Activated CD4-positive, alpha-beta memory T cell treated with anti-CD3 and anti-CD28 coated beads, Interleukin-2, amount 10 ng/mL, durations not matched to agents 7 days and 5 days (primary cell): ENCODE measurements at places on chromosomes 5 and 9. TPM values are rescaled to one million over a fixed set of nuclear protein-coding genes. Genes with fewer than 3 reads are reported as not detected.

Gene GPR21
- total RNA-seq = 0.58 TPM

DNA sequence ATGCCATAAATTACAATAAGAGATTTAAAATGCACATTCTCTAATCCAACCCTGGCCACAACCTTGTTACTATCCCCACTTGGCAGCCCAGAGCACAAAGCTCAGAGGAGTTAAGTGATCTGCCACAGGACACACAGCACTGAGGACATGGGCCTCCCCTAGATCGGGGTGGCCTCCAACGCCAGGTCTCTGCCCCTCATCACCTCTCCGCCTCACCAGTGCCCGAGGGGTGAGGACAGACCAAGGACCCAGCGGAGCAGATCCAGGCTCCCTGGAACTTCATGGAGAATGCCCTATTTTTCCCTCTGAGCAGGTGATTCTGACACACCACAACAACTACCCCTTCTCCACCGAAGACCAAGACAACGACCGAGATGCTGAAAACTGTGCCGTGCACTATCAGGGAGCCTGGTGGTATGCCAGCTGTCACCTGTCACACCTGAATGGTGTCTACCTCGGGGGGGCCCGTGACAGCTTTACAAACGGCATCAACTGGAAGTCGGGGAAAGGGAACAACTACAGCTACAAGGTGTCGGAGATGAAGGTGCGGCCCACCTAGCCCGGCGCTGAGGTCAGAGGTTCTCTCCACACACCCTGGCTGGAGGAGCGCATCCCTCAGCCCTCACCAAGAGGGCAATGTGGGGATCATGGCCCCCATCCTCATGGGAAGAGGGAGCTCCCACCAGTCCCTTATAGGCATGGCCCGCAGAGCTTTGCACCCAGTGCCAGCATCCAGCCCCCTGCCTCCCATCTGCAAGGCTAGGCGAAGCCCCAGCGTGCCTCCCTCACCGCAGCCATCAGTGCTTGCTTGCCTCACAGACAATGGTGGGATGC is 12.5 kb upstream of the FCN2 start:
- no peaks in the 10 kb centered on the region for H3K4me1 ChIP-seq
- H3K27ac ChIP-seq = no peak overlapping the region
- no peak for DNase-seq

GRCh38 chr5:623531-623930 is 11.4 kb downstream of the CEP72 start:
- H3K4me1 ChIP-seq = no peaks in the 10 kb centered on the region
- H3K4me3 ChIP-seq = no peak overlapping the region
- H3K36me3 ChIP-seq = peaks cover 42% of the 10 kb centered on the region
- H3K27me3 ChIP-seq = no peaks in the 10 kb centered on the region
- DNase-seq = no peak

Gene SLC45A2
- total RNA-seq = 0.23 TPM

- DNase-seq = no peak
- H3K27me3 ChIP-seq = peaks cover 5% of the 10 kb centered on the region
- H3K4me1 ChIP-seq = peaks cover 14% of the 10 kb centered on the region
- H3K4me3 ChIP-seq = no peak overlapping the region
- no peak overlapping the region for H3K27ac ChIP-seq
- H3K36me3 ChIP-seq = no peaks in the 10 kb centered on the region
These were observed 4.1 kb downstream of the TMEM38B start for GRCh38 chr9:105698348-105698870.

DNA sequence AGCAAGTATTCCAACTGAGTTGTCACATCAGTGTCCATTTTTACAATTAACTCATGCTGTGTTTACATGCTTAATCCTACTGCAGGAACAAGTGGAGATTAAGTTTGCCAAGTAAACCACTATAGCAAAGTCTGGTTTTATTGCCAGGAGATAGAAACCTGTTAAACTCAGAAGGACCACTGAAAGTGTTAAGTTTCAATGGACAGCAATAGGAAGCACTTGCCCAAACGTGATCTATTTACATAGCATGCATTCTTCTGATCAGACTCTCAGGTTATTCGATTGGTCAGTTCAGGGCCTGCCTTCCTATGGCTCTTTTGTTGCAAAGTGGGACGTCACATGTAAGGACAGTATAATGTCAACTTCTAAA is 28.0 kb upstream of the IFNK start:
- DNase-seq = no peak
- peaks cover under 1% of the 10 kb centered on the region for H3K27me3 ChIP-seq
- H3K36me3 ChIP-seq = no peaks in the 10 kb centered on the region
- H3K4me1 ChIP-seq = peaks cover 13% of the 10 kb centered on the region
- no peak overlapping the region for H3K4me3 ChIP-seq

GRCh38 chr9:38435521-38435920 is 11.3 kb upstream of the IGFBPL1 start:
- peaks cover 6% of the 10 kb centered on the region for H3K27me3 ChIP-seq
- no peak for DNase-seq
- H3K4me3 ChIP-seq = no peak overlapping the region
- H3K36me3 ChIP-seq = no peaks in the 10 kb centered on the region
- peaks cover 4% of the 10 kb centered on the region for H3K4me1 ChIP-seq

DNA sequence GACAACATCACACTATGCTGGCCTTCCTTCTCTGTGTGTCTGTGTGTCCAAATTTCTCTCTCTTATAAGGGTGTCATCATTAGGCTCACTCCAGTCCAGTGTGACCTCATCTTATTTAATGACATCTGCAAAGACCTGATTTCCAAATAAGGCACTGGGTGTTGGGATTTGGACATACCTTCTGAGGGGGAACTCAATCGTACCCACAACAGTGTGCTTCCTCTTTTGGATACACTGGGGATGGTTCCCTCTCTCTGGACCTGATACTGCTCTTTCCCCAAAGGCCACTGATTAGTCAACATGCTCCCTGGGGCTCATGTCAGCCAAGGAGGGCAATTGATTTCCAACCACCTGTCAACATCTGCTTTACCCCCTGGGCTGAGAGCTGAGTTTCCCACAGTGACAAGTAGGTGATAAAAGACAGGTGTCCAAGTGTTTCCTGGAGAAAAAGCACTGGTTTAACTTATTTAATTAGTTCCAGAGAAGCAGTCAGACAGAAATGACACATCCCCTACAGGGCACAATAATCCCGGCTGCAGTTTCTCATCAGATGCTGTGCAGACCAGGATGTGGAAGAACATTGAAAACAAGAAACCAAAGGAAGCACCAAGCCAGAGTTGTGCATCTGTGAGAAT is 17.8 kb upstream of the CEP72 start:
- H3K27ac ChIP-seq = no peak overlapping the region
- no peak for DNase-seq
- H3K4me3 ChIP-seq = no peak overlapping the region
- H3K4me1 ChIP-seq = peaks cover 3% of the 10 kb centered on the region
- H3K36me3 ChIP-seq = no peaks in the 10 kb centered on the region

- no peak for DNase-seq
- H3K27me3 ChIP-seq = peaks cover 34% of the 10 kb centered on the region
- H3K27ac ChIP-seq = no peak overlapping the region
- no peaks in the 10 kb centered on the region for H3K36me3 ChIP-seq
- H3K4me1 ChIP-seq = no peaks in the 10 kb centered on the region
These were observed 58.3 kb upstream of the NFIL3 start for GRCh38 chr9:91481972-91482371.

DNA sequence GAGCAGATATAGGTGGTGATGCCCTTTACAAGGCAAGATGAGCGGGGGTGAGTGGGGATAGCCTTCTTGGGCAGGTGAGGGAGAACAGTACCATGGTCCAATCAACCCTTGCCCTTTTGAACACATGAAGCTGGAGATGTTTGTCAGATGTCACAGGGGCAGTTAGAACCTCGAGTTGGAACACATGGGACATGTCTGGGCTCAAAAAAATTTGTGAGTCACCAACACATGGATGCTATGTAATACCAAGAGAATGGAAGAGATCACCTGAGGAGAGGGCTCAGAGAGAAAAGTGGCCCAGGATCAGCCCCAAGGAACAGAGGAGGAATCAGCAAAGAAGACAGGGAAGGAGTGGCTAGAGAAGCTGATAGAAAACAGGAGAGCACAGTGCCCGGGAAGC is 4.7 kb downstream of the PHYKPL start:
- DNase-seq = no peak
- no peaks in the 10 kb centered on the region for H3K27me3 ChIP-seq
- peaks cover 60% of the 10 kb centered on the region for H3K4me1 ChIP-seq
- no peak overlapping the region for H3K4me3 ChIP-seq
- peak overlapping the region; percentile 16 for H3K27ac ChIP-seq
- H3K36me3 ChIP-seq = peaks cover 75% of the 10 kb centered on the region

Gene TOPORS
- 12.2 TPM for total RNA-seq

- H3K27me3 ChIP-seq = peaks cover 6% of the 10 kb centered on the region
- H3K36me3 ChIP-seq = peaks cover 8% of the 10 kb centered on the region
- peaks cover 5% of the 10 kb centered on the region for H3K4me1 ChIP-seq
- H3K4me3 ChIP-seq = no peak overlapping the region
- DNase-seq = no peak
These were observed 75.1 kb downstream of the MRPS27 start for GRCh38 chr5:72244862-72245371.

GRCh38 chr5:73311291-73312110 is 137.1 kb downstream of the FOXD1 start:
- H3K27ac ChIP-seq = no peak overlapping the region
- no peaks in the 10 kb centered on the region for H3K4me1 ChIP-seq
- H3K27me3 ChIP-seq = peaks cover 70% of the 10 kb centered on the region
- H3K4me3 ChIP-seq = no peak overlapping the region
- no peak for DNase-seq

Gene HTR4
- total RNA-seq = not detected
